ENCODE measurements at places on chromosomes 4 and X.

DNA sequence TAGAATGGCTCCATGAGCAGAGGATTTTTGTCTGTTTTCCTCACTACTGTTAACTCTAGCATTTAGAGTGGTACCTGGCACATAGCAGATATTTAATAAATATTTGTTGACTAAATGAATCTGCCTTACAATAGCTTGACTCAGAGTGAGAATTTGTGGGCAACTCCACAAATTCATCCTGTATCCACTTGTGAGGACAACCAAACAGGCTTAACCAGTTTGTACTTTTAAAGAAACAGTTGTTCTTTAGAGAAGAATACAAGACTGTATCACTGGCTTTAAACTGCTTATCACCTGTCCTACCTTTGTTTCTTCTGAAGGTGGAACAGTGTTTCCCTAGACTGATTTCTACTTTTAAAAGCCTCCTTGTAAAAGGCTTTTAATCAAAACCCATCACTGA is 141.3 kb upstream of the SH3RF1 start:
- DNase-seq = no peak

- no peak for DNase-seq
These were observed 48.2 kb downstream of the TMEM156 start for GRCh38 chr4:38983787-38984598.

- no peak for DNase-seq
These were observed 110.3 kb upstream of the KIT start for GRCh38 chr4:54547299-54548097.

DNA sequence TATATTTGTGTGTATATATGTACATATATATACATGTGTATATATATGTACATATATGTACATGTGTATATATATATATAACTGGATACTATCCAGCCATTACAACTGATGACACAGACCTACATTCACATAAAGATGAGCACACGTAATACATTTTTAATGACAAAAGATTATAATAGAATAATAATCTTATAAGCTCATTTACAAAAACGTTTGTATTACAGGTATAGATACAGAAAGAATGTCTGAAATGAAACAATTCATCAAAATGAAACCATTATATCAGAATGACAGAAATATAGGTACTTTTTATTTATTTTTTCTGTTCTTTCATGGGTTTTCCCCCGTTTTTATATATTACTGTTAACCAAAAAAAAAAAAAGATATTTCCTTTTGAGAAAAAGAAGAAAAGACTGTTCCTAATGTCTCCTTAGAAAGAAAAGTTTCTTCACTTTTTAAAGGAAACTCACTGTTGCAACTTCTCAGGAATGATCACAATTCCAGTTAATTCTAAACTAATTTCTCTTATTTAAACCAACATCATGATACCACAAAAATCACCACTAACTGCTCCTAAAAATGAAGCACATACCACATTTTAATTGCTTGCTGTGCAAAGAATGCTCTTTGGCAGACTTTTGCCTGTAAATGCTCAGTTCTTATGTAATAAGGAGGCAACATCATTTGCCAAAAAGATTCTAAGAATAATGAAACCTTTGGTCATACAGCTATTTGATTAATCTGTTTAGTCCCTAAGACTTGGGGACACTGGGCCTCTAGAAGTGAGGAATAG is 18.9 kb downstream of the LEF1 start:
- DNase-seq = no peak

DNA sequence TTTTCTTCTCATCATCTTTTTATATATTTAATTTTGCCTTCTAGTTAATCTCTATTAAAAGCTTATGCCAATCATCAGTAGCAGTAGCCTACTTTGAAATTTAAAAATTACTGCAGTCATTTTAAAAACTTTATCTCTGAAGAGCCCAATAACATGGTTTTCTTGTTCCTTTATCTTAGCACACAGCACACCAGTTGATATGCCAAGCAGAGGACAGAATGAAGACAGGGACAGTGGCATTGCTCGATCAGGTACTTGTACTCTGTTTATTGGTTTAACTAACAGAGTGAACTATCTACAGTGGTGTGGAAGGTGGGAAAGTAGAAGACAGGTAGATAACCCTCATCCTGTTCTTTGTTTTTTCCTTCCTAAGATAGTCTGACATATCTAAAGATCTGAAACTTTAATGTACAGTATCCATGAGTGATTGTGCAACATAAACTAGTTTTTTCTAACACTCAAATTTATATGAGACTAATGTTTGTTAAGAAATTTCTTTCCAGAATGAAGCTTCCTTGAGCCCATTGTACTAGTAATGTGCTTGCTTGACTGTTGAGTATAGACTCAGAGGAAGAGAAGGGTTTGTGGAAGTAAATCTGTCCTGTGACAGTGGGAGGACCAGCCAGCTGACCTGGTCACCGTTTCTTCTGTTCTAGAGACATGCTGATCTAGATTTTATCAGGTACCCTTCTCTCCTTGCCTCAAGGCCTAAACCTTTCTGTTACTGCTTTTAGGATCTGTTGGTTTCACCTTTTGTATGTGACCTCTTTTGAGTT is 66.6 kb downstream of the FNIP2 start:
- DNase-seq = no peak
